ENCODE measurements at places on chromosomes 1 and 21. TPM values are rescaled to one million over a fixed set of nuclear protein-coding genes. Genes with fewer than 3 reads are reported as not detected.

GJC2 gene
- total RNA-seq: 5.1 TPM

OR2L3 gene
- total RNA-seq: not detected

NPPB gene
- not detected for total RNA-seq

CYP4A22 gene
- total RNA-seq: not detected

NIBAN1 gene
- 589 TPM for total RNA-seq

NR5A2 gene
- total RNA-seq: 2.0 TPM

EXTL1 gene
- total RNA-seq: 0.31 TPM

CD34 gene
- total RNA-seq: 38.9 TPM

CBS gene
- 11.3 TPM for total RNA-seq

C2CD2 gene
- 15.6 TPM for total RNA-seq

NBPF11 gene
- 5.9 TPM for total RNA-seq

RNU1-4 gene
- total RNA-seq: under 0.01 TPM

IL24 gene
- not detected for total RNA-seq

OR2M7 gene
- total RNA-seq: not detected

LCE2C gene
- total RNA-seq: not detected

APCS gene
- not detected for total RNA-seq

ALDH9A1 gene
- 47.3 TPM for total RNA-seq

NR0B2 gene
- total RNA-seq: not detected

CD2 gene
- total RNA-seq: 1.1 TPM

MRPL55 gene
- total RNA-seq: 50.2 TPM

RUNX1 gene
- 4.8 TPM for total RNA-seq

OR6N1 gene
- not detected for total RNA-seq

BRWD1 gene
- 132 TPM for total RNA-seq

OLFML3 gene
- 62.4 TPM for total RNA-seq

DCLRE1B gene
- 7.0 TPM for total RNA-seq
